ENCODE measurements at places on chromosomes 6 and 20.

DNA sequence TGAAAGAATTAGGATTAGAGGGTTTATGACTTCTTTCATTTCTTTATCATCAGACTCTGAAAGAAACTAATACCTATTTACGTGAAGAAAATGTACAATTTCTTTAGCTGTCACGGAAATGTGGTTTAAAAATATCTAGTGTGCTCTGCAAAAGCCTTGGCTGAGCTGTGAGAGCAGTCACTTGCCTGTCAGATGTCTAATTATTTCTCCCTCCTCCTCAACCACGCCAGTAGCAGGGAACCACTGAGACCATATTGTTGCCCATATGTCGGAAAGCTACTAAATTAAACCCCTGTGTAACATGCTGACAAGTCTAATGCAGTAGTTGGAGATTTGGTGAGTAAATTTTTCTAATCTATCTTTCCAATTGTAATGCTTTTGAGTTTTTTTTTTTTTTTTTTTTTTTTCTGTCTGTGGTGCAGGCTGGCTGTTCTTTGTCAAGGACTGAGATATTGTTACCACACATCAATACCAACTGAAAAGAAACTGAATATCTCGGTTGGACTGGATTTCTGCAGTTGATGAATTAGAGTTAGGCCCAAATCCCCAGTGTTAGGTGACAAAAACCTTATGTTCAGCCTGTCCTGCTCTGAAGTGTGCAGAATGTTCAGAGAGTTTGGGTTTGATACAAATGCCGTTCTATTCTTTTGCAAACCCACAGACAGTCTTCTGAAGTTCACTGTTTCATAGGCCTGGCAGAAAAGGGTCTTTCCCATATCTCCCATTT lies 302.9 kb upstream of the SYNCRIP start:
- no peaks in the 10 kb centered on the region for H3K27me3 ChIP-seq
- ATAC-seq, result no peak

- no peak overlapping the region for H3K27ac ChIP-seq
- ATAC-seq, result no peak
- H3K4me1 ChIP-seq, result no peaks in the 10 kb centered on the region
- H3K27me3 ChIP-seq, result no peaks in the 10 kb centered on the region
- H3K4me3 ChIP-seq, result no peak overlapping the region
These were observed 88.9 kb upstream of the NT5E start for GRCh38 chr6:85360794-85361642.

DNA sequence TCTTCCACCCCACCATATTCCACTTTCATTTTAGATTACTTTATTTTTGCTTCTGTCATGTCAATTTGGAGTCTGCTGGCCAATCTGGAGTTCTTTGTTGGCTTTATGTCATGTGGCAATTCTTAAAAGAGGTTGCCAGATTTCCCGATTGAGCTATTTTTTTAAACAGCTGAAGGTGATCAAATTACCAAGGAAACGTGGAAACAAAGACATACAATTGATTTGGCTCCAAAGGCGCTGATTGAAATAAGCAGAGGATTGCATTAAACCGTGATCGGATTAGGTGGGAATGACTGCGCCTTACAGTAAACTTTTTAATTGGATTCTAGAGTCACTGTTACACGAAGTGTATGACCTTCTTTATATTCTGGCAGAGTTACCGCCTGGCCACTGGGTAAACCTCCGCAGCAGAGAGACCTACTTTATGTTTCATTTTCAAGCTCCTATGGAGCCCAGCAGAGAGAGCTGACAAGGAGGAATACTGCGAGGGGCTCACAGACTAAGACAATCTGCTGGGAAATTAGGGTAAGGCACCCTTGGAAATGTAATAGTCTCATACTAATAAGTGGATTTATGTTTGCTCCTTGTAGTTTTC lies 37.9 kb downstream of the SIM1 start:
- no peak overlapping the region for H3K27ac ChIP-seq
- H3K36me3 ChIP-seq, result no peaks in the 10 kb centered on the region
- H3K4me3 ChIP-seq, result no peak overlapping the region
- peaks cover 10% of the 10 kb centered on the region for H3K27me3 ChIP-seq
- ATAC-seq, result no peak
- H3K4me1 ChIP-seq, result no peaks in the 10 kb centered on the region

GRCh38 chr6:6915813-6916547 lies 191.8 kb upstream of the RREB1 start:
- H3K27ac ChIP-seq, result no peak overlapping the region
- peaks cover 13% of the 10 kb centered on the region for H3K27me3 ChIP-seq
- H3K4me1 ChIP-seq, result peaks cover 18% of the 10 kb centered on the region
- ATAC-seq, result no peak
- no peak overlapping the region for H3K4me3 ChIP-seq
- H3K36me3 ChIP-seq, result no peaks in the 10 kb centered on the region

DNA sequence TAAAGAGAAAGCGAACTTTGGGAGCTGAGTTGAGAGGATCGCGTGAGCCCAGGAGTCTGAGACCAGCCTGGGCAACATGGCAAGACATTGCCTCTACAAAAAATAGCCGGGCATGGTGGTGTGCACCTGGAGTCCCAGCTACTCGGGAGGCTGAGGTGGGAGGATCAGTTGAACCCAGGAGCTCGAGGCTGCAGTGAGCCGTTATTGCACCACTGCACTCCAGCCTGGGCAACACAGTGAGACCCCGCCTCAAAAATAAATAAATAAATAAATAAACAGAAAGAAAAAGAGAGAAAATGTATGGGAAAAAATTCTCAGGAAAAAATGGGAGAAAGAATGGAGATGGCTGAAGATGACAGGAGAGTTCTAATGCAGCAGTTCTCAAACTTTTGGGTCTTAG lies 2.5 kb downstream of the C20orf202 start:
- H3K27me3 ChIP-seq, result peaks cover 8% of the 10 kb centered on the region
- no peak for ATAC-seq
- no peaks in the 10 kb centered on the region for H3K36me3 ChIP-seq
- no peak overlapping the region for H3K27ac ChIP-seq

DNA sequence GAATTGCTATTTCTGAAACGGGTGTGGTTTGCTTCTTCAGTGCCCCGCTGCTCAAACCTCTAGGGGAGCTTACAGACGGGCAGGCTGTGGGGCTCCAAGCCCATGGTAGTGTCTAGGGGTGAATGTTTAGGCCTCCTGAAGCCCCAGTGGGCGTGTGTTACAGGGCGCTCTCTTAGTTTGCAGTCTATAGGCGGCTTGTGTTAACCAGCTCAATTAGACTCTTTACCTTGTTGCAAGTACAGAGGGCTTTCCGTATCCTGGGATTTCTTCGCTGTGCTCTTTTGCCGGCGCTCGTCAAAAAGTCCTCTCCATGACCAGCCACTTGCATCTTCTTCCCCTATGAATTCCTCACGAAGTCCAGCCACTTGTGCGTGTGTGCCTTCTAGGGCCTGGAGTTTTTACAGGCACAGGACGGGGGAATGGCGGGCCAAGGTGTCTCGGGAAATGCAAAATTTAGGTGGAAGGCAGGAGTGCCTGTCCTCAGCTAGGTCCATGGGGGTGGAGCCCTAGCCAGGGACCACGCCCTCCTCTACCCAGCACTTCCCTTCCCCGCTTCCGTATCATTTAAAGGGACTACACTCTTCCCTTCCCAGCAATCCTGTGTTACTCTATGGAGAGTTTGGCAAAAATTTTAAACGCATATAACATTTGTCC lies 94.5 kb downstream of the HTR1B start:
- ATAC-seq, result no peak
- H3K27me3 ChIP-seq, result no peaks in the 10 kb centered on the region
- H3K4me3 ChIP-seq, result no peak overlapping the region

DNA sequence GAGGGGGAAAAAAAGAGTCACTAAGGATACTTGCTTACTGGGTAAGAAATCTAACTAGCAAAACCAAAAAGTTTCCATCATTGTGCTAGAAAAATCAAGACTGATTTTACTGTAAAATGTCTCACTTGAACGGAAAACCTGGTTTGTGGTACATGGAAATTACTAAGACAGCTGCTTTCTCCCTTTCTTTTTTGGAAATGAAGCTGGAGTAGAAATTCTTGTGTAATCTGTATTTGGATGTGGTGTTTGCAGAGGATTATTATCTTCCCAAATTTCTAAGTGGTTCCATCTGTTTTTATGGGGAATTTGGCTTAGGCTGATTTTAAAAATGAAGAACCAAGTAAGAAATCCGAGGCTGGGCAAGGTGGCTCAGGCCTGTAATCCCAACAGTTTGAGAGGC lies 20.4 kb downstream of the EPB41L2 start:
- no peak for ATAC-seq
- H3K36me3 ChIP-seq, result peaks cover 8% of the 10 kb centered on the region
- no peak overlapping the region for H3K4me3 ChIP-seq
- H3K27me3 ChIP-seq, result no peaks in the 10 kb centered on the region
- peaks cover 7% of the 10 kb centered on the region for H3K4me1 ChIP-seq

GRCh38 chr20:19779634-19780033 lies 21.6 kb downstream of the RIN2 start:
- peaks cover 21% of the 10 kb centered on the region for H3K4me1 ChIP-seq
- no peaks in the 10 kb centered on the region for H3K36me3 ChIP-seq
- H3K4me3 ChIP-seq, result no peak overlapping the region
- H3K27ac ChIP-seq, result no peak overlapping the region
- peak; percentile 71 for ATAC-seq

- no peak overlapping the region for H3K27ac ChIP-seq
- no peaks in the 10 kb centered on the region for H3K27me3 ChIP-seq
- H3K4me3 ChIP-seq, result no peak overlapping the region
- no peak for ATAC-seq
- peaks cover 37% of the 10 kb centered on the region for H3K36me3 ChIP-seq
- no peaks in the 10 kb centered on the region for H3K4me1 ChIP-seq
These were observed 26.9 kb downstream of the DDX43 start for GRCh38 chr6:73421534-73421933.

GRCh38 chr20:52251136-52251700 lies 59.6 kb upstream of the ZFP64 start:
- no peak for ATAC-seq
- no peak overlapping the region for H3K27ac ChIP-seq
- no peaks in the 10 kb centered on the region for H3K4me1 ChIP-seq
- H3K27me3 ChIP-seq, result peaks cover 22% of the 10 kb centered on the region

- H3K27me3 ChIP-seq, result no peaks in the 10 kb centered on the region
- H3K27ac ChIP-seq, result no peak overlapping the region
- no peaks in the 10 kb centered on the region for H3K4me1 ChIP-seq
- no peak for ATAC-seq
These were observed 759.1 kb downstream of the PTPRT start for GRCh38 chr20:42430598-42430997.

DNA sequence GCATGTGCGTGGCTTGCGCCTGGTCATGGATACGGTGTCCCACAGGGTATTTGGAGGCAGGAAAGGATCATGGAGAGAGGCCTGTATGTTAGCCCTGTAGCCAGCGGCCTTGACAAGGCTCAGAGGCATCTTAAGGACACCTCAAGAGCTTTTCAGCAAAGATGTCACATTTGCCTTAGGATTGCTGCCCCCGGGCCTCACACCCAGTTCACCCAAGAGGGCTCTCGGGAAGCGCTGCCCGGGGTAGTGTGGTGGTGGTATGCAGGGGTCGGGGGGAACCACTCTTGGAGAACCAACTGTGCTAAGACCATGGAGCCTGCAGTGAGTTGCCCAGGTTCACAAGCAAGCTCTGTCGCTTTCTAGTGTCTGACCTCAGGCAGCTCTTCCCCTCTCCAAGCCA lies 36.9 kb upstream of the VSTM2L start:
- no peak overlapping the region for H3K4me3 ChIP-seq
- H3K4me1 ChIP-seq, result peaks cover 9% of the 10 kb centered on the region
- no peak for ATAC-seq
- H3K27ac ChIP-seq, result no peak overlapping the region
- peaks cover 76% of the 10 kb centered on the region for H3K36me3 ChIP-seq
- no peaks in the 10 kb centered on the region for H3K27me3 ChIP-seq

DNA sequence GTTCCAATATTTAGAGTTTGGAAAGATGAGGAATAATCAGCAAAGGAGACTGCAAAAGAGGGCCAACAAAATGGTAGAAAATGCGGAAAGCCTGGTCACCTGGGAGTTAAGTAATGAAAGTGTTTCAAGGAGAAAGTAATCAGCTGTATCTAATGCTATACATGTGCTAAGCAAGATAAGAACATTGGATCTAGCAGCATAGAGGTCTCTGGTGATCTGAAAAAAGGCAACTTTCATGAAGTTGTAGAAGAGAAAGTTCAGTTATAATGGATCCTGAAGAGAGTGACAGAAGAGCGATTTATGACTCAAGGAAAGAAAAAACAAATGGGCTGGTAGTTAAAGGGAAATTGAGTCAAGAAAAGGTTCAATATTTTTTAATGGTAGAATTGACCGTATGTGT lies 4.6 kb upstream of the RSPH3 start:
- H3K4me1 ChIP-seq, result peaks cover 29% of the 10 kb centered on the region
- no peak overlapping the region for H3K4me3 ChIP-seq
- H3K36me3 ChIP-seq, result peaks cover 11% of the 10 kb centered on the region
- no peaks in the 10 kb centered on the region for H3K27me3 ChIP-seq
- no peak overlapping the region for H3K27ac ChIP-seq

GRCh38 chr6:144161975-144162374 lies 11.7 kb downstream of the STX11 start:
- no peak overlapping the region for H3K4me3 ChIP-seq
- no peaks in the 10 kb centered on the region for H3K27me3 ChIP-seq
- peaks cover 35% of the 10 kb centered on the region for H3K4me1 ChIP-seq
- peak overlapping the region; percentile 70 for H3K27ac ChIP-seq
- no peak for ATAC-seq
- H3K36me3 ChIP-seq, result peaks cover 40% of the 10 kb centered on the region

DNA sequence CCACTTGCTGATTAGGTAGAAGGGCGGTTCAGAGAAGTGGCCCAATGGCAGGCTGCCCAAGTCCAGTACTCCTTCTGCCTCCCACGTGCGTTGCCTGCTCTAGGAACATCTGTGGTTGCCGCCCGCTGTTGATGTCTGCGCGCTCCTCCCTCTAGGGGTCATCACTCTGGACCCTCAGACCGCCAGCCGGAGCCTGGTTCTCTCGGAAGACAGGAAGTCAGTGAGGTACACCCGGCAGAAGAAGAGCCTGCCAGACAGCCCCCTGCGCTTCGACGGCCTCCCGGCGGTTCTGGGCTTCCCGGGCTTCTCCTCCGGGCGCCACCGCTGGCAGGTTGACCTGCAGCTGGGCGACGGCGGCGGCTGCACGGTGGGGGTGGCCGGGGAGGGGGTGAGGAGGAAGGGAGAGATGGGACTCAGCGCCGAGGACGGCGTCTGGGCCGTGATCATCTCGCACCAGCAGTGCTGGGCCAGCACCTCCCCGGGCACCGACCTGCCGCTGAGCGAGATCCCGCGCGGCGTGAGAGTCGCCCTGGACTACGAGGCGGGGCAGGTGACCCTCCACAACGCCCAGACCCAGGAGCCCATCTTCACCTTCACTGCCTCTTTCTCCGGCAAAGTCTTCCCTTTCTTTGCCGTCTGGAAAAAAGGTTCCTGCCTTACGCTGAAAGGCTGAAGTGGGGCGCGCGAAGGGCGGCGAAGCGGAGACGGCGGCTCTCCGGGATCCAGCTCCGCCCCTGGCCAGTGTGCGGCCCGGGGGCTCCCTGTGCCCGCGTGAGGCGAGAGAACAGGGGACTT lies 8.5 kb downstream of the TRIM15 start:
- peaks cover 82% of the 10 kb centered on the region for H3K27me3 ChIP-seq
- H3K27ac ChIP-seq, result no peak overlapping the region
- peak overlapping the region; percentile 51 for H3K4me3 ChIP-seq
- peak; percentile 36 for ATAC-seq
- H3K36me3 ChIP-seq, result no peaks in the 10 kb centered on the region

DNA sequence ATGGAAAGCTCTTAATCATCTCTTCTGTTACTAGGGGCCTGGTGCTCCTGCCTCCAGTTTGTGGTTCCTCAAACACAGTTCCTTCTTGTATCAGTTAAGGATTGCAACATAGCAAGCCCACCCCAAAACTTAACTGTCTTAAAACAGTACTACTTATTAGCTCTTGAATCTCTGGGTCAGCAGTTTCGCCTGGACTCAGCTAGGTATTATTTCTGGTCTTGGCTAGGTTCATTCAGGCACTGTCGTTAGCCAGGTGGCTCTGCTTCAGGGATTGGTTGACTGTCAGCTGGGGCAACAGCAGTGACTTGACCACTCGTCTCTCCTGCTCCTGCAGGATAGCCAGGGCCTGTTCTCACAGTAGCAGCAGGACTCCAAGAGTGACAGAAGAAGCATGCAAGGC lies 30.0 kb upstream of the RALY start:
- H3K4me1 ChIP-seq, result no peaks in the 10 kb centered on the region
- H3K27ac ChIP-seq, result no peak overlapping the region
